ENCODE measurements at places on chromosomes 4 and X.
A peak's percentile ranks its signal among the peaks of the same experiment; 100 is the strongest.

GRCh38 chr4:110637408-110638088 lies 14.7 kb upstream of the PITX2 start:
- no peak for DNase-seq

GRCh38 chr4:118770741-118771187 lies 65.2 kb downstream of the SEC24D start:
- no peak for DNase-seq

DNA sequence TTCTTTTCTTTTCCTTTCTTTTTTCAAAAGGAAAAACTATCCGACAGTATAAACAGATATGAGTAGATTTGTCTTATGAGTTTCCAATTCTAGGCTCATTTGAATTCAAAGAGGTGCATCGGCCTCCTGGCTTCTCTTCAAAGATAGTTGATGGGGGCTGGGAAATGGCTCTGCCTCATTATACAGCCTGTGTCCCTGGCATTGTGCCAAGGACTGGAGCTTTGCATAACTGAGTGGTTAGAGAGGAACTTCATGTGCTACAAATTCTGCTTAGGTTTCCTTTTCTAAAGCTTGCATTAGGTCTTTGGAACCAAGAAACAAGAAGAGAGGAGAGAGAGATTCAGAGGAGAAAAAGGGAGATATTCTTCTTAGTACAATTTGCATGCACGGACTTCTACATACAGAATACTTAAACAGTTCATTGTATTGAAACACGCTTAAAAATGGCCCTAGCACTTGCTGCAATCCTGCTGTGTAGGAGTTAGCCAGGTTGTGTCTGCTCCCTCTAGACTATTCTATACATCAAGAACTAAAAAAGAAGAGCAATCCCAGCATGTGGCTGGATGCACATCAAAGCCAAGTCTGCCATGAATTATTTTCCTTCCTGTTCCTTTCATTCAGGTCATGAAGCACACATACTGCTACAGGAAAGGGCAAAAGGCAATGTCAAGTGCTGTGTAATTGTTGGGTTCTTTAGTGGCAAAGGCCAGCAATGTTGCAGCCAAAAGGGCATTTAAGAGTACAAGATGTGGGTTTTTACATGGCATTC lies 70.9 kb downstream of the INTS12 start:
- DNase-seq = peak; percentile 0

- DNase-seq = no peak
These were observed 14.6 kb downstream of the APBB2 start for GRCh38 chr4:41199788-41200187.

DNA sequence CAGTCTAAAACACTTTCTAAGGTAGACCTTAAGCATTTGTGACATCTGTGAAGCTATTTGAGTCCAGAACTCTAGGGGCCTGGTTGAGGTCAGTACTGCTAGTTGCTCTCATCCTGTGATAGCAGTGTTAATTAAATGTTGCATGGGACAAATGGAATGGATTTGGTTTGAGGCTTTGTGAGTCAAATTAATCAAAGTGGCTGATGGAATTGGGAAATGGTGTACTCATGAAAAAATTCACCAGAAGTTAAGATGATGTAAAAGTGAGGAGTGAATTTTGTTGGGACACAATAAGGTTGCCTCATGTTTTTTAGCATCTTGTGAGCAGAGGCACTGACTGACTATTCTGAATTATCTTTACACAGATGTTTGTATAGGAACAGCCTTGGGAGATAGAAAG lies 99.2 kb upstream of the ARSJ start:
- DNase-seq = no peak

DNA sequence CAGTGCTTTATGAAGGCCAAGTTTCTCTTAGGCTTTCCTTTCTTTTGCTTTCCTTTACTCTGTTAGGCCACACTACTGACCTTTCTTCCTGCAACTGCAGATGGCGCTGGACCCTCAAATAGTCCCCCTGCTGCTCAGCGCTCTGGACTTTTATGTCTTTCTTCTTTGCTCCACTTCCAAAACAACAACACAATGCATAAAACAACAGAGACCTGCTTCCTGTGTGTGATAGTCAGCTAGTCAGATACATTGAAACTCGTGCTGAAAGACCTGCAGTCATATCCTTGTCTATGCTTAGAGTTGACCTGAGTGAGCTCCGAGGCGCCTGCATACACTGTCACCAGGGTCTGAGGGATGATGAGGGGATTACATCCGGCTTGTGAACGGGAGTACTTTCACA lies 108.9 kb upstream of the TEX13D start:
- no peak for DNase-seq

GRCh38 chr4:128168701-128169100 lies 107.6 kb downstream of the LARP1B start:
- no peak for DNase-seq

DNA sequence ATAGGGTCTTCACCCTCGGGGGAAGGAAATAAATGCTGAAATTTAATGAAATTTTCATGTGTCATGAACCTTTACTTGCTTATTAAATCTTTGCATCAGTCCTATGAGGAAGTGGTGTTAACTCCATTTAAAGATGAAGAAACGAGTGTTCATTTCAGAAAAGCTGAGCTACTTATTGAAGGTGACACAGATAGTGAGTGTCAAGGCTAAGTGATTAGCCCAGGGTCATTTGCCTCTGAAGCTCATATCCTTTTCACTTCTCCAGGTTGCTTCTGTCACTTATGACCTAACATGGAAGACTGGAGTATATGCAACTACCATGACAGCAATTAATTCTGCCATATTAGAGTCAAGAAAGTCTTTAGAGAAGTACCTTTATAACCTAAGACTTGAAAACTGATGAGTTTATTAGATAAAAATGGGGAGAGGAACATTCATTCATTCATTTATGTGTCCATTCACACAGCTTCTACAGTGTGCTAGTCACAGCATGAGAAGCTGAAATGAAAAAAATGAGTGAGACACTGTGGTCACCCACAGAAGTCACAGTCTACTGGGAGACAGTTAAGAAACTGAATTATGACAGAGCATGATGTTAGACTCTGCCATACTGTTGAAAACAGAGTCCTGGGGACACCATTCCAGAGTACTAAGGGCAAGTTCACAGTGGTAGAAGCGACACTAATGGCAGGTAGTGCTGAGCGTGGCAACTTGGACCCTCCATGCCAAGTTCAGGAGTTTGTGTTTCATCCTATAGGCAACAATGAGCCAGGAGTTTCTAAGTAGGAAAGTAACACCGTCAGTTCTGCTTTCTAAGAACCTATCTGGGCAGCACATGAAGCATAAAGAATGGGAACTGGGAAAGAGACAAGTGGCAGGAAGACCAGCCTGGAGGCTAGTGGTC lies 21.3 kb downstream of the ALPK1 start:
- DNase-seq = no peak

GRCh38 chr4:88858752-88859151 lies 161.1 kb upstream of the NAP1L5 start:
- no peak for DNase-seq

DNA sequence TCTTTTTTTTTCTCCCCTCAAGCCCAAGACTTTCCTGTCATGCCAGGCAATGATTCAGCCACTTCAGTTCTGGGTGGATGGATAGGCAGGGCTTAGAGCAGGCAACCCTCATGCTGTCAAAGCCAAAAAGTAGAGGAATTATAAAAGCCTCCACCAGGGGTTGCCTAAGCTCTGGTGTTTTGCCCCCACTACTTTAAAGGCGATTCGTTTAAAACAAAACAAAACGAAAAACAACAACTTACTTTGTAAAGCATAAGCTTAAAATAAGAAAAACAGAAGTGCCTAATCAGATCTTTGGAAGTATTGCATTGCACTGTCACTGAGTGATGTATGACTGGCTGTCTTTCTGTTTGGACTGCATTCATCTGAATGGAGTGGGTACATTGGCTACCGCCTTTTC lies 5.3 kb upstream of the IDS start:
- no peak for DNase-seq

DNA sequence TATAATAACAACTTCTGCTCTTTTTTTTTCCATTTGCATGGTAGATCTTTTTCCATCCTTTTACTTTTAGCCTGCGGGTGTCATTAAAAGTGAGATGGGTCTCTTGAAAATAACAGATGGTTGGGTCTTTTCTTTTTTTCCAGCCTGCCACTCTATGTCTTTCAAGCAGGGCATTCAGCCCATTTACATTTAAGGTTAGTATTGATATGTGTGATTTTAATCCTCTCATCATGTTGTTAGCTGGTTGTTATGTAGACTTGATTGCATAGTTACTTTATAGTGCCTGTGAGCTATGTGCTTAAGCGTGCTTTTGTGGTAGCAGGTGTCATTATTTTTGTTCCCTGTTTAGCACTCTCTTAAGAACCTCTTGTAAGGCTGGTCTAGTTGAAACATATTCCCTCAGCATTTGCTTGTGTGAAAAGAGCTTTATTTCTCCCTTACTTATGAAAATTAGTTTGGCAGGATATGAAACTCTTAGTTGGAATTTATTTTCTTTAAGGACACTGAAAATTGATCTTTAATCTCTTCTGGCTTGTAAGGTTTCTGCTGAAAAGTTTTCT lies 326.1 kb downstream of the SH3BGRL start:
- DNase-seq = no peak

- no peak for DNase-seq
These were observed 87.0 kb downstream of the RNF150 start for GRCh38 chr4:141046255-141046654.

GRCh38 chrX:119758731-119759247 lies 401 bp downstream of the SOWAHD start:
- no peak for DNase-seq

- DNase-seq = no peak
These were observed 120.3 kb upstream of the CTSO start for GRCh38 chr4:156073976-156074375.

- no peak for DNase-seq
These were observed 195.7 kb upstream of the ANK2 start for GRCh38 chr4:112853662-112854256.

DNA sequence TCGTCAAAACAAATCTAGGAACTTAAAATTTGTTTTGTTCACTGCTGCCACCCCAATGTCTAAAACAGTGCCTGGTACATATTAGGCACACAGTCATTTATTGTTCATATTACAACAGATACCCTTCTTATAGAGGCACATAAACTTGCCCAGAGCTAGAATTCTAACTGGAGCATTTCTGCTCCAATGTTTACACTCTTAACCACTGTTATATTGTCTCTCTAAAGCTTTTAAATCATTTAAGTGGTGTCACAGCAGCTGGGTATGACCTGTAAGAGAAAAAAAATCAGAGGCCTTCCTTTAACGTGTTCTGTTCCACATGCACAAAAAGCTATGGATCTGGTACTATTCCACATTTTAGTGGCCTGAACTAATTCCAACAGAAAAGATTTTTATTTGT lies 3.0 kb downstream of the UBE2D3 start:
- no peak for DNase-seq

GRCh38 chr4:68077737-68078136 lies 51.9 kb downstream of the TMPRSS11F start:
- DNase-seq = no peak

DNA sequence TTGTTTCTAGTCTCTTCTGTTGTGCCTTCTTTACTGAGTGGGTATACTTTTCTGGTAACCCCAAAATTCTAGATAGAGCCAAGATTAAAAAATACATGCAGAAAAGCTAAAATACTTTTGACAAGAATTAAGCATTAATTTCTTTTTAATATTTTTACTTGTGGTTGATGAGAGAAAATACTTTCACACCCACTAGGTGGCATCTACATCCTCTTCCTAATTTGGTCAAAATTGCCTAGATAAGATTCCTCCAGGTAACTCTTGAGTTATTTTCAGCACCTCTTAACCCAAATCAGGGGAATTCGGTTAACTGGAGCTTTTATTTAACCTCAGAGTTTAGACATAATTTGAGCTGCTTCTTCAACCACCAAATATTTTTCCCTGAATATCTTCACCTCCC lies 28.4 kb upstream of the COX7B2 start:
- DNase-seq = no peak

- no peak for DNase-seq
These were observed 64.5 kb downstream of the SMC1A start for GRCh38 chrX:53357799-53358530.

- no peak for DNase-seq
These were observed 4.2 kb upstream of the OTUD5 start for GRCh38 chrX:48961585-48962091.

DNA sequence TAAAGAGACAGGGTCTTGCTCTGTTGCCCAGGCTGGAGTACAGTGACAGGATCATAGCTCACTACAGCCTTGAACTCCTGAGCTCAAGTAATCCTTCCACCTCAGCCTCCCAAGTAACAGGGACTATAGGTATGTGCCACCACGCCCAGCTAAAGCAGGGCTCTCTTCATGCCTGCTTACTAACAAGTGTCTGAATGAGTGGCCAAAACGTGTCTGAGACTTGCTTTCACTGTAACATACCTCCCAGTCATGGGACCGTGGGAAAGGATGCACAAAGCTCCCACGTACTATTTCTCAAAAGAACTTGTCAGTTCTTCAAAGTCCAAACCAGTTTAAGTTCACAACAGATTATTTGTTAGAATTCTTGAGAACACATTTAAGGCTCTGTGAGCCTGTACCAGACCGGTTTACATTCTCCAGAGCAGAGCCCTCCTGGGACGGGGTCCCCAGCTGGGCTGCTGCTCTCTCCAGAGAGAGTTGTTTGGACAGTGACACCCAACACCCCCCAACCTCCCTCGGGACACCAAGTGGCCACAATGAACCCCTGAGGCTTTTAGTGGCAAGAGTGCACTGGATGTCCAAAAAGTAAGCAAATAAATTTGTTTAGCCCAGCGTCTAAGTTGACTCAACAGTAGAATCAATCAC lies 24.1 kb downstream of the SH3KBP1 start:
- no peak for DNase-seq

- no peak for DNase-seq
These were observed 740.4 kb downstream of the TRIML1 start for GRCh38 chr4:188879598-188879997.

DNA sequence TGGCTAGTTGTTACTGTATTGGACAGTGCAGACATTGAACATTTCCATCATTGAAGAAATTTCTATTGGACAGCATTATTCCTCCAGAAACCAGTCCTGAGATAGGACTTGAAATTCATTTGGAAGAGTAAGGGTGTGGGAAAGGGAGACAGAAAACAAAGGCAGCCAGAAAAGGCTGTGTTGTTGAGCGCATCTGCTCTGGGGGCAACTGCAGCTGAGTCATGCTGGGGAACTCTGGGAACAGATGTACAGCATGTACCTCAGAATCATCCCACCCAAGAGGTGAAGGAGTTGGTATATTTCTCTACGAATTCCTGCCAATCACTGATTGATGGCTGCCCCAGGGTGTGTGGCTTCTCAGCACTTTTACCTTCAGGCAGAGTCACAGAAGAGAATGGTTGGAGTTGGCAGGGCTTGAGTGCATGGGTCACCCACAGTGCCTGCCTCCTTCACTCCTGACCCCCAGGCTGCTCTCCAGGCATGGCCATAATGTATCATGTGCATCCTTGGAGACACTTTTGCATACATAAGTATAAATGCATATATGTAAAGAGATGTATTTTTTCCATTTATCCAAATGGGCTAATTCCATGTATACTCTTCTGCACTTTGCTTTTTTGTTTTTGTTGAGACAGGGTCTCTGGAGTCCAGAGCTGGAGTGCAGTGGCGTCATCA lies 39.4 kb downstream of the GEMIN8 start:
- DNase-seq = no peak

Measured in stimulated activated CD8-positive, alpha-beta memory T cell treated with anti-CD3 and anti-CD28 coated beads, Interleukin-7, amount 100 ng/mL, for 1 hour (primary cell).